ENCODE measurements at places on chromosomes 16 and 17.

DNA sequence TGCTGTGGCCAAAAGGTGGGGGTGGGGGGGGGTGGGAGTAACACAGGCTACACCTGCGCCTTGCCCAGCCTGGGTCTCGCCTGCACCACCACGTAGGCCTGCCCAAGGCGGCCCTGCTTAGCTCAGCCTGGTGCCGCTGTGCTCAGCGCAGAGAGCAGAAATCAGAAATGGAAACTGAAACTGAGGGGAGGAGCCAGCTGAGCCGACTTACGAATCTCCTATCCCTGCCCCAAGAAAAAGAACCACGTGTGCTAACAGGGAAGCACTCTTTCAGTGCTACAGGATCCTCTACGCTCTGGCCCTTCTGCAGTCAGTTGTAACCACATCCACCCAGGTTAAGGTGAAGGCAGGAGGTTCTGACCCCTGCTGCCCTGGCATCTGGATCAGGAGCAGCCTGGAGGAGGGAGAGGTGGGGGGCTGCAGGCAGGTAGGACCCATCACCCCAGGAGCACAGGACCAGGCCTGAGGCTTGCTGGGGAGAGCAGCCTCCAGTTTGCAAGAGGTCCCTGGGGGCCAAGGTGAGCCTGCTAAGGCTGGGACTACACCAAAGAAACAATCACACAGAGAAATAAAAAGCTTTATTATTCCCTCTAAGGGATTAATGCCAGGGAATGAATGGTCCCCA lies at the start of gene DHX58:
TSS of gene DHX58 (minus strand) at position 163 of the 625 bp plus-strand sequence. CDS start 822 bp downstream, outside the sequence.
- peak; percentile 93 for DNase-seq

DNA sequence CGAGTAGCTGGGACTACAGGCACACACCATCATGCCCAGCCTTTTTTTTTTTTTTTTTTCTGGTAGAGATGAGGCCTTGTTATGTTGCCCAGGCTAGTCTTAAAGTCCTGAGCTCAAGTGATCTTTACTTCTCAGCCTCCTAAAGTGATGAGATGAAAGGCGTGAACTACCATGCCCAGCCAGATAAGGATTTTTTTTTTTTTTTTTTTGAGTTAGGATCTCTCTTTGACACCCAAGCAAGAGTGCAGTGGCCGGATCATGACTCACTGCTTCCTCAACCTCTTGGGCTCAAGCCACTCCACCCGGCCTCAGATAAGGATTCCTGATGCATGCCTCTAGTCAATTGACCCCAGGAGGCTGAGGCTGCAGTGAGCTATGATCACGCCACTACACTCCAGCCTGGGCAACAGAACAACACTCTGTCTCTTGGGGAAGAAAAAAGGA lies 11.2 kb upstream of the PLEKHG4 start:
- no peak for DNase-seq

- no peak for DNase-seq
These were observed 394.5 kb upstream of the SOX9 start for GRCh38 chr17:71726341-71726740.

DNA sequence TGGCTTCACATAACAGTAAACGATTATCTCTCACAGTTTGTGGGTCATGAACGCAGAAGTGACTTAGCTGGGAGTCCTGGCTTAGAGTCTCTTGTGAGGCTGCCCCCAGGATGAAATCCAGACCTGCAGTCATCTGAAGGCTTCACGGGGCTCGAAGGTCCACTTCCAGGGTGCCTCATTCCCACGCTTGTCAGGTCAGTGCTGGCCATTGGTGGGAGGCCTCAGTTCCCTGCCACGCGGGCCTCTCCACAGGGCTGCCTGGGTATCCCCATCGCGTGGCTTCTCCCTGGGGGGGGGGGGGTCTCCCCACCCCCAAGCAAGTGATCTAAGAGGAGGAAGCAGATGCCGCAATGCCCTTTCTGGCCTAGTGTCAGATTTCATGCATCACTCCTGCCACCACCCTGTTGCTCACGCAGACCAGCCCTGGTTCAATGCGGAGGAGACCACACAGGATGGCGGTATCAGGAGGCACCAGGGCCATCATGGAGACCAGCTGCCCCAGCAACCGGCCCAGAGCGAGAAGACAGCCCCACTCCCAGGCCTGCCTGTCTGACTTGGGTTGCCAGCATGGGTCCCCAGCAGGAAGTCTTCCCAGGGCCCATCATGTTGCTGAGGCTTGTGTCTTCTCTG lies 77.3 kb upstream of the CDH5 start:
- no peak for DNase-seq

DNA sequence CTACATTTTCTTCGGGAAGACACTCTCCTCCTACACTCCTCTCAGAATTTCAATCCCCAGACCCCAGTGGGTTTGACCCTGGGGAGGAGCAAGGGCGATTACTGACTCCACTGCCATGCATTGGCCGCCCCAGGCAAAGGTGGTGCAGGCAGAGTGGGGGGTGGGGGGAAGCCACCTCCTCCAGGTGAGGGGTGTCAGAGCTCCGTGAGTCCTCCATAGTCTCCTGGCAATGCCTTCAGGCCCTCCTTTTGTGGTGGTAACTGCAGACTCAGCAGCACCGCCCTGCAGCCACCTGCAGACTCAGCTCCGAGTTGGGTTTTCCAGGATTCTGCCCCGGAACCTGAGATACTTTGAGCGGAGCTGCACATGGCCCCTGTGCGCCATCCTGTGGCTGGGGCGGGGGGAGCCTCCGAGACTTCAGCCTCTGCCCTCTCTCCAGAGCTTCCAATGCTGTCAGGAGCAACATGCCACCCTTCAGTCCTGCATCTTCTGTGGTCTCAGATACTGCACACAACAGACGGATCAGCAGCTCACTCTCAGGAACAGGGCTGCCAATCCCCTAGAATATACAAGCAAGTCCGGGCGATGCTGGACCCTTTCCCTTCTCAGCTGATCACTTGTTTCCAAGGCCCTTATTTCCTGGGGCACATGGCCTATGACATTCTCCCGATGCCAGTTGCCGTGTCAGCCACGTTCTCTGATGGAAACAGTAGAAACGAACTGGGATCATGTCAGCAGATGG lies 2.4 kb upstream of the SLC47A2 start:
- no peak for DNase-seq

DNA sequence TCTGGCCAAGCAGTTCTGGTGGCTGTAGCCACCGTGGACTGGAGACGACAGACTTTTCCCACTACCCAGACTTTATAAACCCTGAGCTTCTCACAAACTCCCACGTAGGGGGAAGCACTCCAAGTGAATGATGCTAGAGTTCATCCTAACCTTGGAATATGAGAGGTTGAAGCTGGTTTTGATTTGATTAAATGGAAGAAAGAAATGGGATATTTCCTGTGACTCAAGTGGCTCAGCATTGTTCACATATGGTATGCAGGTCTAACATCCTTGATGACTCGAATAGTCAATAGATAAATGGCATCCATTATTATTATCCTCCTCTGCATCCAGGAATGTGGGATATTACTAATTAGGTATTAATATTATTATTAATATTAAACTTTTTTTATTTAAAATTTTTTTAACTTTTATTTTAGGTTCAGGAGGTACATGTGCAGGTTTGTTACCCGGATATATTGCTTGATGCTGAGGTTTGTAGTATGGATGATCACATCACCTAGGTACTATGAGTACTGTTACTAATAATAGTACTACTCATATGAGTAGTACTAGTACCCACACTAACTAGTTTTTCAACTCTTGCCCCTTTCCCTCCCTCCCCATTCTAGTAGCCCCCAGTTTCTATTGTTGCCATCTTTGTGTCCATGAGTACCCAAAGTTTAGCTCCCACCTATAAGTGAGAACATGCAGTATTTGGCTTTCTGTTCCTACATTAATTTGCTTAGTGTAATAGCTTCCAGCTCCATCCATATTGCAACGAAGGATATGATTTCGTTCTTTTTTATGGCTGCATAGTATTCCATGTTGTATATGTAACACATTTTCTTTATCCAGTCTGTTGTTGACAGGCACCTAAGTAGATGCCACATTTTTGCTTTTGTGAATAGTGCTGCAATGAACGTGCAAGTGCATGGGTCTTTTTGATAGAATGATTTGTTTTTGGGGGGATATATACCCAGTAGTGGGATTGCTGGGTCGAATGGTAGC lies 22.9 kb downstream of the PIK3R6 start:
- no peak for DNase-seq
